Stimulated activated CD8-positive, alpha-beta memory T cell treated with anti-CD3 and anti-CD28 coated beads, Interleukin-4, amount 100 ng/mL, for 1 hour (primary cell): ENCODE measurements at places on chromosomes 12 and 14.

DNA sequence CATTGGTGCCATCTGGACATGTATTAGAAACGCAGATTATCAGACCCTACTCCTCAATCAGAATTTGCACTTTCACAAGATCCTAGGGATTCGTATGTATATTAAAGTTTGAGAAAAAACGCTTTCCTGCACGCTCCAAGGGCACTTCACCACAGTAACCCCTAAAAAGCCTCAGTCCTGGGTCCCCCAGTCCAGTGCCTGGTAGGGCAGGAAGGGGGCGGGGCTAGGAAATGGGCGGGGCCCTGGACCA lies 369 bp downstream of the DEPDC4 start:
- DNase-seq = peak; percentile 88

GRCh38 chr12:11685316-11685715 lies 35.8 kb downstream of the ETV6 start:
- DNase-seq = no peak

- DNase-seq = no peak
Measured at GRCh38 chr12:79883216-79883615, 51.7 kb downstream of the PPP1R12A start.

- no peak for DNase-seq
Measured at GRCh38 chr12:54333420-54334034, 8.6 kb downstream of the COPZ1 start.

- DNase-seq = no peak
Measured at GRCh38 chr12:50302686-50303085, 19.4 kb upstream of the LIMA1 start.

- no peak for DNase-seq
Measured at GRCh38 chr12:89906178-89906577, 197.5 kb upstream of the ATP2B1 start.

GRCh38 chr12:3381059-3382047 lies 109.7 kb upstream of the PRMT8 start:
- DNase-seq = no peak

DNA sequence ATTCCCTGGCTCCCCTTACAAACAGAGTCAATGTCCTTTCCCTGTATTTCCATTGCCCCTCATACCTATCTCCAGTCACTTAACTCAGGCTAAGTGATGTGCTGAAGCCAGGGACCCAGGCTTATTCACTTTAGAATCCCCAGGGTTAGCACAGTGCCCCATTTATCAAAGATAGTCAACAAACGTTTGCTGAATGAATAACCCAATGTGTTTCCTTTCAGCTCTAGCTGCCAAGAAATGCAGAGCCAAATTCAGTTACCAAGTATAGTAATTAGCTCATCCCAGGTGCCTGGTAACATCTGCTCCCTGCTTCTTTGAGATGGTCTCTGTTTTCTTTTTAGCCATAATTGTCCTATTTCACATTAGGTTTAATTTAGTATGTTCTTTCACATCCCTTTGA lies 189.5 kb downstream of the PHLDA1 start:
- no peak for DNase-seq

- no peak for DNase-seq
Measured at GRCh38 chr14:106578481-106578880, 1052.1 kb downstream of the TMEM121 start.
